ENCODE measurements at places on chromosomes 11 and 22.

DNA sequence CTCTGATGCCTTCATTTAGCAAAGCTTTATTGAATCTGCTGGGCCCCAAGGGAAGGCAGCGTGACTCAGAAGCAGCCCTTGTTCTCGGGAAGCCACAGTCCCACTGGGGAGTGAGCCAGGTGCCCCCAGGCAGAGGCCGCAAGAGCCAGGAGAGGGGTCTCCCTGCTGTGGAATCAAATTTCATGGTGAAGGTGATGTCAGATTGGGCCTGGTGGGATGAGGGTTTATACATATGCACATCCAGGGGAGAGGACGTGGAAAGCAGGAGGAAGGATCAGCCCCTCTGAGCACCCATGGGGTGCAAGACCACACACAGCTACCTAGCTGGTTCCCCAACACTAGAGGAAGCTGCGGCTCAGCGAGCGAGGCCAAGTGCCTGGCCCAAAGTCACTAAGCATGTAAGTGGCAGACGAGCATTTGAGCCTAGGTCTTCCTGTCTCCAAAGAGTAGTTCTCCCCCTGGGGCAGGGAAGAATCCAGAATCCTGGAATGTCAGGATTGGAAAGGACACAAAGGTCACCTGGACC, 2.0 kb downstream of the SYNGR1 start:
- no peak for DNase-seq

DNA sequence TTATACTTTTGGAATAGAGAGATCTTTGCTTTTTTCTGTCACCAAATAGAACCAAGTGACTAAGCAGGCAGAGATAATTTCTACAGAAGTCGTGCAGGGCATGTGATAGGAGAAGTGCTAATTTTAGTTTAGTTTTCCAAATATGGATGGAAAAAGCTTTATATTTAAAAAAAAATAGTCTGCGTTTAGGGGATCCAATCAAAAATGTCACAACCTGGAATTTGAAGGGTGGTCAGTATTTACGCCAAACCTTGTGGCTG, 165.7 kb downstream of the LDLRAD3 start:
- no peak for DNase-seq

- no peak for DNase-seq
Measured at GRCh38 chr11:130582981-130583380, 134.5 kb downstream of the ADAMTS15 start.

DNA sequence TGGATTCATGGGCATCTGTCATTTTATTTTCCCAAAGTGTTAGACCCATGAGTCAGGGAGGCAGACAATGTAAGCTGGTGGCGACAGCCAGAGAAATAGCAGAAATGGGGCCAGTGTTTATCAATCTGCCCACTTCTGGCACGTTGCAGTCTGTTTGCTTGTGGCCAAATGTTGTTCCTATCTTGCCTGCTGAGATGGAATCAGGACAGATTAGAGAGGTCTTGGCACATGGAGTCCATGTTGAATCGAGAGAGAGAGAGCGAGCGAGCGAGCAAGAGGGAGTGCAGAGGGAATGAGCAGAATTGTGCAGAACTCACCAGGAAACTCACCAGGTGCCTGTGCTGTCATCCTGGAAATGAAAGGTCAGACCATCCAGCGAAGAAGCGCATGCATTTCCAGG, 21.9 kb upstream of the PARVG start:
- no peak for DNase-seq

- DNase-seq, result no peak
Measured at GRCh38 chr11:125517116-125517770, 21.2 kb upstream of the FEZ1 start.

- DNase-seq, result no peak
Measured at GRCh38 chr11:68308068-68308467, 4.3 kb upstream of the LRP5 start.

DNA sequence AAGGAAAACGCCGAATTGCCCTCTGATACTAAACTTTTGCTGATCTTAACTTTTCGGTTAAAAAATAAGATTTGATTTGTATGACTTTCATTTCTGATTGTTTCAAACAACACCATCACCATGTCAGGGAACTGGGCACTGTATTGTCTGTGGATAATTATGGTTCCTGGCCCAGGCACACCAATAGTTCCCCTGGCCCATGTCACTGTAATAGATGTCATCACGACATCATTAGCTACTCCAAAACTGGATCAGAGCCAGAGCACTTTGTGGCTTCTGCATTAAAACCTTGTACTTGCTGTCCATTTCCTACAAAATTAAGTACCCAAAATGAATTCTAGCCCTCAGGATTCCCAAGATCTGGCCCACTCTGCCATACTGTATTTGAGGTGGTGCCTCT, 119.5 kb upstream of the NARS2 start:
- DNase-seq, result no peak

GRCh38 chr11:113278925-113279324, 35.5 kb upstream of the TTC12 start:
- DNase-seq, result no peak

DNA sequence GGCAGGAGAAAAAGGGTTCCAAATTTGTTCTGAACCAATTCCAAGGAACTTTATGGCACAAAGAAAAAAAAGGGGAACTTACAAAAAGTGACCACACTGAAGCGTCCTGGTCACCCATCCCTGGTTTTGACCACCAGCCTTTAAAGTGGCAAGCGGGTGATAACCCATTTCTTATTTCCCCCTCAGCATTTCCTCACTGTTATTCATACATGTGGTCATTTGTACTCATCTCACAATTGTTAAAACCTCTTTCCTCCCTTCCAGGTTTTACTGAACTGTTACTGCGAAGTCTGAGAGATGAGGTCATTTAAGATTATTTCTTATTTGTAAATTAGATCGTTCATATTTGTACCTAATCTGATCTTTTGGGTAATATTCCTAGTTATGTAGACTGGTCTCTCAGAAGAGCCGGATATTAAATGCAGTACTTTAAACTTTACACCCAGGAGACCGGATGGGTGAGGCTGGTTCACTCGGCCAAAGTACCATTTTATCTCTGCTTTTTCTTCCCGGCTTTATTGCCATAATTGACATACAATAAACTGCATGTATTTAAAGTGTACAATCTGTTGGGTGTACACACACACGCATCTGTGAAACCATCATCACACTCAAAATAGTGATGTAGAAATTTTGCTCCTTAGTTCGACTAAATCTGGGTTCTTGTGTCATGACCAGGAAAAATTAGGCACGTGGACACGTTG, 47.0 kb downstream of the CDPF1 start:
- no peak for DNase-seq

DNA sequence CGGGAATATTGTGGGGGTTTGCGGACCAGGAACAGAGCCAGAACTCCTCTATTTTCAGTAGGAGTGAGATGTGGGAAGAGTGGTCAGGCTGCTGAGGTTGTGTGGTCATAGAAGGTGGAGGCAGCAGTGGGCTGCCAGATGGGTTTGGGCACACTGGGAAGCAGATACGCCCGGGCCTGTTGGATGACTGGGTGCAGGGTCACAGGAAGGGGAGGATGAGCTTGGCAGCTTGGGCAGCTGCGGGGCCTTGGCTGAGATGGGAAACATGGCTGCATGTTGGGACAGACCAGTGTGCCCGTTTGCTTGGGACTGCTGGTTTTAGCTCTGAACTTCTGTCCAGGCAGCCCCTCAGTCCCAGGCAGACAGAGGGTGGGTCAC, 11.4 kb downstream of the SHANK3 start:
- DNase-seq, result no peak

- no peak for DNase-seq
Measured at GRCh38 chr11:100774859-100775258, 87.8 kb downstream of the ARHGAP42 start.

DNA sequence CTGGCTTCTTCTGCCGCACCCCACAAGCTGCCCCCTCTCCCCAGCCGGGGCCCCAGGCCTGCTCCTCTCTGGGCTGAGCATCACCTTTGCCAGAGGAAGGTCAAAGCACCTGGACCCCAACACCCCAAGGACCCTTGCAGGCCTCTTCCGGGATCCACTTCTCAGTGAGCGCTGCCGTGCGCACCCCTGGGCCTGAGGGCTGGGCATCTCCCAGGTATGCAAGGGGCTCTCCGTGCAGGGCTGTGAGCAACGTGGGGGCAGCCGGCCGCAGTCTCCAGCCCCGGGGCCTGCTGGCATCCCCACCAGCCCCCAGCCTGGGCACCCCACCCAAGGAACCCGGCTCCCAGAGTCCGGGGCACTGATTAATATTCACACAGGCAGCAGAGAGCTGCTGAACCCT, 64.0 kb downstream of the BRD1 start:
- DNase-seq, result no peak

DNA sequence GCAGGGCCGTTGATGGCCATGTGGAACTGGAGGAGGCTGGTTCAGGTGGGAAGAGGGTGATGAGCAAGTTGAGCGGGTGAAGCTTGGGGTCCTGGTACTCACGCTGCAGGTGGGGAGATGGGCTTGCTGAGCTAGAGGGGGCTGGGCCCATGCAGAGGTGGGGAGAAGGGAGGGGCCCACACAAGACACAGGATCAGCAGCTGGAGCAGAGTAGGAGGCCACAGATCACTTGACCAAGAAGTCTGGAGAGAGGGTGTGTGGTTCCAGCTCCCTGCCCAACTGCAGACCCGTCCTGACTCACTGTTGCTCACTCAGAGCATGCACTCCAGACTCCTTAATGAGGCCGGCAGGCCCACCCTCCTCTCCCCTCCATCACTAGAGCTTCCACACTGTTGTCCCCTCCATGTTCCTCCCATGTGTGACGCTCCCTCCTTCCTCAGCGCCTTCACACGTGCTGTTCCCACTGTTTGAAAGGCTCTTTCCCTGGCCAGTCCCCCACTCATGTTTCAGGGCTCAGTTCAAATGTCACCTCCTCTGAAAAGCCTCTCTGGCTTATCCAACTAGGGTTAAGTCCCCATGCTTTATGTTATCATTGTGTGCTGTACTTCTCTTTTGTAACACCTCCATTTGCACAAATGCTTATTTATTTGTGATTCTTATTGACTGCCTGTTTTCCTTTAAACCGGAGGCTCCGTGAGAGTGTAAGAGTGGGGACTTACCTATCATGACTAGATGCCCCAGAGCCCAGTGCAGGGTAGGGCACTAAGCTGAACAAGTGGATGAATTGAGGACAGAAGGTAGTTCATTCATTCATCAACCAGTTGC, 2.3 kb downstream of the CCDC86 start:
- DNase-seq, result no peak

GRCh38 chr11:34251589-34251980, 106.2 kb downstream of the ABTB2 start:
- DNase-seq, result no peak

DNA sequence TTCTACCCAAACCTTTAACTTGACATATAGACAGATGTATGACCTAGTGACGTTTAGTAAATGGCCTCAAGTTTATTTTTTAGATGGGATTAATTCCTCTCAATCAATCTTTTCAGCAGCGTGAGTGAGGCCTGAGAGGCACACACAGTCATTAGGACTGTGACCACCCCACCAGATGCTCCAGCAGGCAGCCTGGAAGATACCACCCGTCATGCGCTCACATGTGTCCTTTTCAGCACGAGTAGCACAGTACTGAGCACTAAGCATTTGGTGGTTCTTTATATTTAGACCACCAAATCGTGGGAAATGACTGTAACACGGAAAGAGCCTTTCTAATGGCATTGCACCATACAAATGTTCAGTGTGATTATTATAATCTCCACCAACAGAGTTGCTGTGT, 354.6 kb upstream of the DDI1 start:
- no peak for DNase-seq

- no peak for DNase-seq
Measured at GRCh38 chr11:117145393-117145761, 1.3 kb downstream of the PAFAH1B2 start.

GRCh38 chr11:29324328-29324727, 692.5 kb downstream of the KCNA4 start:
- DNase-seq, result no peak

- DNase-seq, result no peak
Measured at GRCh38 chr11:87437844-87438223, 400.1 kb downstream of the TMEM135 start.

- no peak for DNase-seq
Measured at GRCh38 chr22:27641049-27641795, 160.3 kb downstream of the MN1 start.

Data from effector CD4-positive, alpha-beta T cell (primary cell).